Activated CD4-positive, alpha-beta T cell treated with anti-CD3 and anti-CD28 coated beads for 1 hour (primary cell): ENCODE measurements at places on chromosomes 2 and 18.
A peak's percentile ranks its signal among the peaks of the same experiment; 100 is the strongest.

DNA sequence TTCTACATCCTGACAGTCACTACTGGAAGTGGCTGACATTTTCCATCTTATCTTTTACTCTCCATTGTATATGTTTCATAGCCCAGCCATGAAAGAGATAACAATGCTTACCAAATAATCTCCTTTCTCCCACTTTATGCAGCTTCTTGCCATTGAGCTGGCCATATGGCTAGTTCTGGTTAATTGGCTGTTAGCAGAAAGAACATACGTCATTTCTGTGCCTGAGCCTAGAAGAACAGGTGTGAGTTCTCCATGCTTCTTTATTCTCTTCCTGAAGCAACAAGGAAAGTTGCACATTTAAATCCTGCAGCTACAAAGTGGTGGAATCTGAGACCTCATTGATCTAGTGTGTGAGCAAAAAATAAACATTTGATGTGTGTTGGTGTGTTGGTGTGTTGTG lies 82.0 kb upstream of the FSHR start:
- DNase-seq: no peak

DNA sequence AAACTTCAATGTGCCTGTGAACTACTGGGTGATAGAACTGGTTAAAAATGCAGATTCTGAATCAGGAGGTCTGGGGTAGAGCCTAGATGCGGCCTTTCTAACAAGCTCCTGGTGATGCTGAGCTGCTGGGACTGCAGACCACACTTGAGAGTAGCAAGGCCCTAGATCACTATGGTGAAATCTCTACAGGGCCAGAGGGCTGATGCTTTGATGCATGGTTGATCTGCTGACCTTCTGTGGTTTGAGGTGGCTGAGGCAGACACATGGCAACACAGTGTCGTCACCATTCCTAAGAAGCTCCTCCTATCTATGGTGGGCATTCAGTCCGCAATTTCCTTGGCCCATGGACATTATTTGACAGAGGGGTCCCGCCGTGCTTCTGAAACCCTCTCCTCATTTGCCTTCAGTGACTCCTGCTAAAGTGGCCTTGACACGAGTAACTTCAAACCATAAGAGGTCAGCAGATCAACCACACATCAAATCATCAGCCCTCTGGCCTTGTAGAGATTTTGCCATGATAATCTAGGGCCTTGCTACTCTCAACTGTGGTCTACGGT lies 19.8 kb downstream of the CCDC68 start:
- DNase-seq: no peak

GRCh38 chr2:152380261-152381055 lies 45.5 kb downstream of the FMNL2 start:
- no peak for DNase-seq

- DNase-seq: no peak
Observed at GRCh38 chr2:167140767-167141166, 252.5 kb downstream of the XIRP2 start.

- DNase-seq: peak; percentile 22
Observed at GRCh38 chr2:32946314-32947075, at the start of gene LTBP1. Gene LTBP1 (plus strand): TSS chr2:32946953. CDS start chr2:32947325, 372 bp downstream.

DNA sequence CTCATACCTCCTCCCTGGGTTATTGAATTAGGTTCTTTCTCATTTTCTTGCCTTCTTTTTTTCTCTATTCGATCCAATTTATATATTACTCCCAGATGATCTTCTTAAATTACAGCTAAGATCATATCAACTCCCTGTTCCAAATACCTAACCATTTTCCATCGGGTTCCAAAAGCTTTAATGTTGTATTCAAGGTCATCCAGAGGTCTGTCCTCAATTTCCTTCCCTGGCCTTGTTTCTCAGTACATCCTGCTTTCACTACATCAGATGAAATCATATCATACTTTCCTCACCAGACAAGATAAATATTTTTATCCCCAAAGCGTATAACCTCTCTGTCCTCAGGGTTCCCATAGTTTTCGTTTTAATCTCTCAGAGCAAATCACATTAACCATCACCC lies 36.3 kb upstream of the GREB1L start:
- DNase-seq: no peak
